Spinal cord (tissue), 10 donors: ENCODE measurements at places on chromosomes 13 and 19.

DNA sequence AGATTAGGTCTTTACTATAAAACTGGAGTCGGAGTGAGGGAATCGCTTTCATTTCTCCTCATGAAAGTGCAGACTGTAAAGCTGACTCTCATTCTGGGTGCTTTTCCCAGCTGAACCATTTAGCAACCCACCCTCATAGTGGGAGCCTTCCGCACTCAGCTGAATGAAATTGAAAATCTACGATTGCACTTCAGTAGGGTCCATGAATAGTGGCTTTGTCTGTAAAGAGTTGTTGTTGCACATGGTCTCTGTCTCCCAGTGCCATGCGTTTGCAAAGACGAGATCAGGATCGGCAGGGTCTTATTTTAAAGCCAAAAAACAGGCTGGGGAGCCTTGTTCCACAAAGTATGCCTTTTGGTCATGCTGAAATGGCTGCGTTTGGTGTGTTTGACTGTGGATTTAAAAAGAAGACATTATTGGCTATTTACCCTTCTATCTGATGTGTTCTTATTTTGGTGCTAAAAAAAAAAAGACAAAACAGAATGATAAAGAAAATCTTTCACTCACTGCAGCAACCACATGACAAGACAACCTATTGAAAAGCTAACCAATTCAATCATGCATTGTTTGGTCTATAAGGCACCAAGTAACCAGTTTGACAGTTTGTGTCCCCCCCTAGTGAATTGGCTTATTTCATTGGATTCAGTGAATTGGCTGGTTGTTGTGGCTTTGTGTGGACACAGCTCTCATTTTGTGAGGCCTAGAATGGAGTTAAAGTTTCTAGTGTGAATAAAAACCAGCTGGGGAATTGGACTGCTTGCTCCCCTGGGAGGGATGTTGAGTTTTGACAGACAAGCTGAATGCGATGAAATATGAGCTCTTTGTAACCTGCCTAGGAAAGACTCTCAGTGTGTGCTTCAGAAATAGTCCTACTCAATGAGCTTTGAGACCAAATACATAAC, 65.6 kb downstream of the ARHGAP35 start:
- peak; percentile 88 for DNase-seq

DNA sequence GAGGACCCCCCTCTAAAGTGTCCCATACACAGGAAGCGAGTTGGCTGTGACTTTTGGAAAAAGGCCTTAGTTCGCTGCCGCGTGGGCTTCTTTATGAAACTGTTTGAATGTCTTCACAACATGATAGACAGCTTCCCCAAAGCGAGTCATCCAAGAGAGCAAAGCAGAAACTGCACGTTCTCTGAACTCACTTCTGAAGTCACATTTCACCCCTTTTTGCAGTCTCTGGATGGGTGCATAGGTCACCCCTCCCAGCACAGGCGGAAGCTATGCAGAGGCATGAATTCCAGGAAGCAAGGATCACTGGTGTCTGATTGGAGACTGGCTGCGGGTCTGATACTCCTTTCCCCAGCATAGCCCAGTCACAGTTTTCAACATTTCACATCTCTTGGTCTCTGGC, 10.6 kb downstream of the GPI start:
- no peak for DNase-seq

- DNase-seq, result no peak
These were observed 406.2 kb downstream of the KLF5 start for GRCh38 chr13:73464758-73465616.

GRCh38 chr19:2171349-2172145, 7.8 kb downstream of the DOT1L start:
- no peak for DNase-seq

GRCh38 chr19:28553005-28553404, 659.9 kb downstream of the UQCRFS1 start:
- no peak for DNase-seq

DNA sequence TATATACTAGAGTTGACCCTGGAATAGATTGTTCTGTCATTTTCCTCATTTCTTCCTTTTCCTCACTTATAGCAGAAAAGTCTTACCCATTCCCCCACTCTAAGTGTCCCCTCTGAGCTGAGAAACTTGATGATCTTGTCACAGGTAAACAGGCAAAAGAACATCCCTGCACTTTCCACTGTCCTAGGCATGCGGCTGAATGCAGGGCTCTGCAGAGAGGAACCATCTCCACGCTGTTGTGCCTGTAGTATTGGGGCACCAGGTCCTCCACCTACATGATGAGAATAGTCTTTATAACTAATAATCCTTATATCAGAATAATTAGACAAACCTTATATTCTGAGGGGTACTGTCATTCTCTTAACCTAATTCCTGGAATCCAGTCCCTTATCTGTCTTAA, 211.3 kb downstream of the RBM26 start:
- no peak for DNase-seq

DNA sequence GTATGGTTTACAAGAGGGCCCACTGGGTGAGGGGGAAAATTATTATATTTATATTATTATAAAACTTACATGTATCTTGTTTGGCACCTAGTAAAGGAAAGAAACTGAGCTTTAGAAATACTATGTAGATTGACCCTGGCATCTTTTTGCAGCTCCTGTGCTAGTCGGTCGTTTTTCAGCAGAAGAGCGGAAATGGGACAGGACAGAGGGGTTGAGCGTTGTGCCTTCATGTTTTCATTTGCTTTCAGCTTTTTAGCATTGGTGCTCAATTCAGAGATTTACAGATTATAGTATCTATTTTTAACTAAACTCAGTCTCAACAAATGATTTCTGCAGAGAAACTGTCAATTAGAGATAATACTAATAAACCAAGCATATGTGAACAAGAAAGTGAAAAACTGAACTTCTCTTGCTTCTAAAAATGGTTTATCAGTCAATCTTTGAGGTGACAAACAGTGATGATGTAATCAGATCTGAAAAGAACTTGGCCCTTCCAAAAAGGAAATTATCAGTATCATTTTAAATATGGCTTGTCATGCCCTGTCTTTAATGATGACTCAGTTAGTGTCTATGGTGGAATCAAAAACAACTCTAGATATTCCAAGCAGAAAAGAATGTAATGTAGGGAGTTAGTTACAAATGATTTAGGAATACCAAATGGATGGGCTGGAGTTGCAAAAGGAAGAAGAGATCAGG, 56.9 kb upstream of the KCTD4 start:
- DNase-seq, result no peak
